NCI-H2081 treated with DMSO at 0.1 percent for 48 hours (cell line): ENCODE measurements at places on chromosomes 12 and 14.
A peak's percentile ranks its signal among the peaks of the same experiment; 100 is the strongest.

DNA sequence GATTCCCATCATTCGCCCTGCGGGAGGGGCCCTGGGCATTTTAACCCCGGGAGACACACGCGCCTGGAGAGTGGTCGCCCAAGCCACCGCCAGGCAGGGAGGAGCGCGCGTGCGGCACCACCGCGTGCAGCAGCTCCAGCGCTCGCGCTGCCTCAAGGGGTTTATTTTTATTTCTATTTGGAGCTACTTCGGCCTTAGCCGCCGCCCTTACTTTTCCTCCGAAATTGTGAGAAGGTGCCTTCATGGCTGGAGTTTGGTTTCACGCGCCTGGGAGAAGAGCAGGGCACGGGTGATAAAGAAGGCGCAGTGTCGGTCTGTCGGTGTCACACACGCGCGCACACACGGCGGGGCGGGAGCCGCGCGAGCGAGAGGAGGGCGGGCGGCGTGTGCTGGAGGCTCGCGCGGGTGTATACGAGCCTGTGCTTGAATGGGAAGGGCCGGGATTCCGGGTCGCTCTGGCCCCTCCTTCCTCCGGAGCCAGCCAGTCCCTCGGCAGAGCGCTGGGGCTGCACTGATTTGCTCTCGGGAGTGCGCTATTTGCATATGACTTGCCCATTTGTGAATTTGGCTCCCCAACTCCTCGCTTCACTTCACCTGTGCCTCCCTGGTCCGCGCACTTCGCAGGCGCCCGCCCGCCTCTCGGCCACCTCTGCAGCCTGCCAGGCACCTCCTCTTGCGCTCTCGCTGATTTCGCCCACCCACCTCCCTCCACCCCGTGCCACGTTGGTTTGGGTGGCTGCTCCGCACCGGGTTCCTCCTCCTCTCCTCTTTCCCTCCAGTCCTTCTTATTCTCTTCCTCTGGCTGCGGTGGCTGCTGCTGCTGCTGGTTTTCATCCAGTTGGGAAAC lies 932.3 kb downstream of the DIO2 start:
- DNase-seq = peak; percentile 77

- DNase-seq = no peak
These were observed 239.7 kb upstream of the PPFIA2 start for GRCh38 chr12:81998761-81999378.

DNA sequence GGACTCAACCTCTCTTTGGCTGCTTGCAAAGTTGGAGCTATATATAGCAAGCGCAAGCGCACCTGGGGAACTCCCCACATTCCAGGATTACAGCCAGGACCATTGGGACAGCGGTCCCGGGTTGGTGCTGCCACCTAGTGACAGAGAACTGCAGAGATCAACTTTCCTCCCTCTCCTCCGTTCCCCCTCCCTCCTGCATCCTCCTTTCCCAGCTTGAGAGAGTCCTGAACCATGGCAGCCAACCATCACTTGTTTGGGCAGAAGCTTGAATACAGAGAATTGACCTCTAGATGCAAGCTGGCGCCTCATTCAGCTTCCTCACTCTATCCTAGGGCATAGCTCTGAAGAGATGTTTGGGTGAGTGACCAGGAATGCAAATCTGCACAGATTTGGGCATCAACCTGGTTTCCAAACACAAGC lies 17.4 kb upstream of the FLVCR2 start:
- no peak for DNase-seq

DNA sequence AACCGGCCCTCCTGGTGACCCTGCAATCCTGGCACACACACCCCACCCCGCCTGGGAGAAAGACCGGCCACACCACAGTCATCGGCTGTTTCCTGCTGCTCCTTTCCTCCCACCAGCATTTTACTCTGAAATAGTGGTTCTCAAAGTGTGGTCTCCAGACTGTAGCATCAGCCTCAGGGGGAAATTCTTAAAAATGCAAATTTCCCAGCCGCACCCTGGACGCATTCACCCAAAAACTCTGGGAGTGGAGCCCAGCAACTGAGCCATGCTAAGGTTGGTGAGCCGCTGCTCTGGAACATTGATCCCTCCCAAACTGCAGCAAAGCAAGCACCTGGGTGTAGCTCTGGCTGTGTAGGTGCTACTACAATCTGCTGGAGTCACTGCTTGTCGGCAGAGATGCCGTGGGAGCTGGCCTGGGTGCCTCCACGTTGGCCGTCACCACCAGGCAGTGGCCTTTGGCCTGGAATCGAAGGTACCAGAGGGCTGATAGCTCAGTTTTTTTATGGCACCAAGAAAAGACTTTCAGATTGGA lies 38.4 kb upstream of the BCL2L14 start:
- no peak for DNase-seq
